ENCODE measurements at places on chromosomes 3 and 15.

GRCh38 chr15:33200444-33200843, 5.9 kb upstream of the FMN1 start:
- no peak for DNase-seq

- no peak for DNase-seq
Measured at GRCh38 chr15:91151781-91152563, 51.9 kb downstream of the SV2B start.

DNA sequence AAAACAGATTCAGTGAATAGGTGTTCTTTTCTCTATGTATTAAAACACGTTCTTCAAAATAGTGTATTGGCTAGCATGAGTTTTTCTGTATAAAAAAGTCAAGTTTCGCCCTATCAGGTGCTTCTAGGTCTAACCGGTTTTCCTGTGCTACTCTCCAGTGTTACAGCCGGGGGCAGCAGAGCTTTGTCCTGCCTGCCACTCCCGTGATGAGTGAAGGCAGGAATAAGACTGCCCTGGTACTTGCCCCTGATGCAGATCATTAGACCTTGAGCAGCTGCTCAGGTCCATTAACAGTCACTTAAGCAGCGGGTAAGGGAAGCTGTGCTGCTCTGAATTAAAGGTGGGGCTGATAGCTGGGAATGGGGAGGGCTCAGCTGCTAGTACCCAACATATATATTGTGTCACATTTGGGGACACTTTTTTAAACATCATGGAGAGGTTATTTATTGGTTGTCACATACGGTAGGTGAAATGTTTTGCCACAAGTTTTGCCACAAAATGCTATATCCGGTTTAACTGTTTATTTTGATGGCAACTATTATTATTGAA, 1.3 kb upstream of the UNC13C start:
- no peak for DNase-seq

DNA sequence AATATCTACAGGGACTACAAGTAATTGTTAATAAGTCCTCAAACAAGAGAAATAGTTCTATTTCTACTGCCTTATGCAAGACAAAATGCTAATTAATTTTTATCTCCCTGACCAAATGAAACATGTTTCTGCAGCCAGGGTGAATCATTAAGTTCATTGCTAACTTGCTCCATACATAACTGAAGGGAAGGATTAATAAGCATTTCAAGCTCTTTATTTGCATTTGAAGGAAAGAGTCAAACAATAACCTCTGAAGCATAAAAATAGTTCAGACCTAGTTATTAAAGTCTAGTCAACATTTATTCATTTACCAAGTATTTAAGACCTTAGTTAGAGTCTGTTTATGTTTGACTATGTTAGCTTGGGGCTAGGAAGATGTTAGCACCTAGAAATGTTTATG, 120.0 kb downstream of the ATP1B3 start:
- no peak for DNase-seq

DNA sequence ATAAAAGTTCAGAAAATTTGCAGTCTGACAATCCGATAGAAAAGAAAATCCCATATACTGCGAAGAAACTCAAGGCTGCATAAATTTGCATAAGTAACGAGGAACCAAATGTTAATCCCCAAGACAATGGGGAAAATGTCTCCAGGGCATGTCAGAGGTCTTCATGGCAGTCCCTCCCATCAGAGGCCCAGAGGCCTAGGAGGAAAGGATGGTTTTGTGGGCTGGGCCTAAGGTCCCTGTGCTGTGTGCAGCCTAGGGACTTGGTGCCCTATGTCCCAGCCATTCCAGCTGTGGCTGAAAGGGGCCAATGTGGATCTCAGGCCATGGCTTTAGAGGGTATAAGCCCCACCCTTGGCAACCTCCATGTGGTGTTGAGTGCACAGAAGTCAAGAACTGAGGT, 21.3 kb upstream of the CCR4 start:
- no peak for DNase-seq

GRCh38 chr3:176690083-176690869, 507.0 kb downstream of the TBL1XR1 start:
- no peak for DNase-seq

GRCh38 chr15:98311566-98312188, 336.7 kb upstream of the IGF1R start:
- DNase-seq, result peak; percentile 18

DNA sequence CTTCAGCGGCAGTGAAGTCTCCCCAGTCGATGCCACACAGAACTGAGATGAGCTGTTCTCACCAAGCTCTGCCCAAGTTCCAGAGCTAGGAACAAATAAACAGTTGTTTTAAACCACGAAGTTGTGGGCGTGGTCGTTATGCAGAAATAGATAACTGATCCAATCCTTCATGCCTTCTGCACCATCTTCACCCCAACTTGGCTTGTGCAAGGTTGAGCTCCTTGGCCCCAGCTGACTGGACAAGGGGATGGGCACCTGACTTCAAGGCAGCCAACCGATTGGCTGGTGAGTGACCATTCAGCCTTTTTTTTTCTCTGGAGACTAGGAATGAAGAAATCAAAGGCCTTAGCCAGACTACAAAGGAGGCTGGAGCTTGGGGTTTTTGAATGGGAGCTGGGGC, 23.9 kb downstream of the LINGO1 start:
- DNase-seq, result no peak

- DNase-seq, result no peak
Measured at GRCh38 chr3:129654131-129654530, 47.7 kb upstream of the PLXND1 start.

DNA sequence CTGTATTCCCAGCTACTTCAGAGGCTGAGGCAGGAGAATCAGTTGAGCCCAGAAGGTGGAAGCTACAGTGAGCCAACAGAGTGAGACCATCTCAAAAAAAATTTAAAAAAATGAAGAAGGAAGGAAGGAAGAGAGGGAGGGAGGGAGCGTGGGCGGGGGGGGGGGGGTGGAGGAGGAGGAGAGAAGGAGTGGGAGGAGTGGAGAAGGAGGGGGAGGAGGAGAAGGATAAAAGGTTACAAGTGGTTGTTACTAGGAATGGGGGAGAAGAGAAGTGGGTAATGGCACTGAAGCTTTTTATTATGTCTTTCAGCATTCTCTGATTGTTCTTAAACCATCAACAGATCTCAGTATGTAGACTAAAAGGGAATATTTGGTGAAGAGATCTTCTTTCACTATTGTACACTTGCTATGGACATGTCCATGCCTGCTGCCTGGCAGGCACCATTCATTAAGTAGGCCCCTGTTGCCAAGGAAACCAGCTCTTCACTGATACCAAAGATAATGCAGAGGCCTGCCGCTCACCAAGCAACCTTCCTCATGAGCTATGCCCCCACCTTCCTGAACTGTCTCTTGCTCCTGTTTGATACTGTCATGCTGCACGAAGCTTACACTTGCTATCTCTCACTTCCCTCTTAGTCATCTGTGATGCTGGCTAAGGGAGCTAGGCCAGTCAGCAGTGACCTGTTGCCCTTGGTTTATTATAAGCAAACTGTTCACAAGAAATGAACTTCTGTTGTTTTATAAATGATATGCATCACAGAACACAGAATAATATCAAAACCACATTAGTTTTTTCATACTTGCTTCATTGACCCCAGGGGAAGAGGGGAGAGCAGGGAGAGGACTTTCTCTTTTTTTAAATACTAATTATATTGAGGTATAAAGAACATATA, 23.1 kb downstream of the EPM2AIP1 start:
- DNase-seq, result peak; percentile 41

DNA sequence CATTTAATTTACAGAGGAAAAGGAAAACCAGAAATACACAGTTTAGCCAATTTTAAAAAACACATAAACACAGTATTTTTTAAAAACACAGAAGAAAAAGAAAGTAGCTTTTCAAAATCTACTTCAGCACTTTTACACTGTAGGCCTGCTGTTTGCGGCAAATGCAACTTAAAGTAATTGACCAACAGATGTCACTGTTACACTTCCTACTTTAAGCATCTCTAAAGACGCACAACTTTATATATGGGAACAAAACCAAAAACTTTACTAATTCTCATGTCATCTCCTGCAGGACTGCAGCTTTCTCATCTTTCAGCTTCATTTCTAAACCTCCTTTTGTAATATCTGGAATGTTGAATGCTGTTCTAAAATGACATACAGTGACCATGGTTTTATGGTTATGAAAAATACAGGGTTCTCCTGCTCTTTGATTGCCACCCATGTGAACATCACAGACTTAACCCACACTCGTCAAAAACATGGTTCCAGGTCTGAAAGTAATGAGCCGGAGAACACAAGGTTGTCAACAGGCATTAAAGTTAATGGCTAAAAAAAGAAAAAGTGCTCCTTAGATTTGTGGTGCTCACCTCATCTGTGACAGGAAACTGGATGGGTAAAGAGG, 107.9 kb downstream of the FMN1 start:
- DNase-seq, result peak; percentile 44

DNA sequence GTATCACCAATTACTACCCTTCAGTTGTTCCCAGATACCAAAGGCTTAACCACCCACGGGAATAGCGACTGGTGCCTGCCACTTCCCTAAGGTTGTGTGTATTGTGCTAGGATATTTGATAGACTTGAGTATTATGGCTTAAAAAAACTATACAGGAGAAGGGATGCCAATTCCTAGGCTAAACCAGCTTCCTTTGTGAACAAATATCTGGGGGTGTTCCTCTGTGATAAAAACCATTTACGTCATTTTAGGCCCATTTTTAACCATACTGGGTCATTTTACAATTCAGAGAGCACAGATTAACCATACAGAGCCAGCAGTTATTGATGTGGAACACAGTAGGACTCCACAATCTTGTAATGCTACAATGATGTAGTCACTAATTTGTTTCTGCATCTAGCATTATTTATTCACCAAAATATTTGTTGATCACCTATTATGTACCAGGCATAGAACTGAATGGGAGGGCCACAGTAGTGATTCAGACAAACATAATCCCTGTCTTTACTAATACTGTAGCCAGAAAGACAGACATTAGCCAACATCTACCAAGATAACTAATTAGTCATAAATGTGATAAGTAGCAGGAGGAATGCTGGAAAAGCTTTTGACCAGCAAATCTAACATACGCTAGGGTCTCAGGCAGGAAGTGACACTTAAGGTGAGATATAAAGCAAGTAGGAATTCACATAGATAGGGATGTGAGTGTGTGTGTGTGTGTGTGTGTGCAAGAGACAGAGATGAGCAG, 184.8 kb downstream of the MECOM start:
- DNase-seq, result no peak

DNA sequence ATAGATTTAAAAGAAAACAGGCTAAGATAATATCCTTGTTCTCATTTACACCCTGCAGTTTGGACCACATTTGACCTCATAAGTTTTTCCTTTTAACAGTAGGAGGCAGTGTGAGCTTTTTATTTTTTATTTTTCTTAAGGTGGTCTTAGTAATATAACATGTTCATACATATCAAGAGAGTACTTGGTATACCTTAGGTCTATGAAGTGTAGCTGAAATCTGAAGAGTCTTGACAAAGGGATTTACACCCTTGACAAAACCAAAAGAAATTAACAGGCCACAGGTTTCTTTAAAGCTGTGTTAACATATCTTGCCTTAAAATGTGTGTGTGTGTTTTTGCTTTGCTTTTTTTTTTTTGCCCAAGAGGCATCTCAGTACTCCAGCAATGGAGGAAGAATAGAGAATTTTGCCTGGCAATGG, 3.2 kb downstream of the RAP2B start:
- DNase-seq, result peak; percentile 58

DNA sequence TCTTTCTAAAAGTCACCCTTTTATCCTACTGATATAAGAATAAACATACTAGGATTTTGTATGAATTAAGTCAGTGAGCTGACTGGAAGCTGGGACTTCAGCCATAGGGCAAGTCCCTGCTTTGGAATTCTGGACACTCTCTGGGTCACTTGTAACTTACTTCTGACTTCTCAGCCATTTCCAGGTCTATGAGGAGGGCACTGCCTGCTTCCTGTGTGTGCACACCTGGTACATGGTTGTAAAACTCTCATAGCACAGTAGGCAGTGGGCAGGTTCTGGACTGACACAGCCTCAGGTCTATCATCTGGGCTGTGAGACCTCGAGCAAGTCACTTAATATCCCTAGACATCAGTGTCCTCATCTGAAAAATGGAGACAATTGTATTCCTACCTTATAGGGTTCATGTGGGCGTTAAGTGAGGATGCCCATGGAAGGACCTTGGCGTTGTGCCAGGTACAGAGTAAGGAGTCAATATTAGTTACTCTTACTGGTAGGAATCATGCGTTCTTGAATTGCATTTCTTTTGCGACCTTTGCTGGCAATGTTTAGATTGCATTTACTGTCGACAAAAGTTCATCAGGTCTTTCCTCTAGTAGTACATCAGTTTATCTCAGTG, 27.5 kb upstream of the TGM5 start:
- DNase-seq, result no peak

DNA sequence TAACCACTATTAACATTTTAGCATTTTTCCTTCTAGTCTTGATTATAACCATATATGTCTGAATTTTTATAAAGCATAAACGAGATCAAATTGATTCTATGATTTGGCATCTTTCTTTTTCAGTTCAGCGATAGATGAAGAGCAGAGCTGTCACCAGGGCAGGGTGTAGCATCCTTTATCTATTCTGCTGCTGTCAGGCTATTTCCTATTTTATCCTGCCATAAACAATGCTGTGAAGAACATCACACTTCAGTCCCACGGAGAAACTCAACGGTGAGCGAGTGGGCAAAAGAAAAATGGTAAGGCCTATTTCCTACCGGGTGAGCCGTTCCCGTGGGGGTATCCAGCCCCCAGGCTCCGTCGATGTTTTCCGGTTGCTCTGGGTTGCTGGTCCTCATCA, 15.5 kb downstream of the TMEM40 start:
- DNase-seq, result no peak

DNA sequence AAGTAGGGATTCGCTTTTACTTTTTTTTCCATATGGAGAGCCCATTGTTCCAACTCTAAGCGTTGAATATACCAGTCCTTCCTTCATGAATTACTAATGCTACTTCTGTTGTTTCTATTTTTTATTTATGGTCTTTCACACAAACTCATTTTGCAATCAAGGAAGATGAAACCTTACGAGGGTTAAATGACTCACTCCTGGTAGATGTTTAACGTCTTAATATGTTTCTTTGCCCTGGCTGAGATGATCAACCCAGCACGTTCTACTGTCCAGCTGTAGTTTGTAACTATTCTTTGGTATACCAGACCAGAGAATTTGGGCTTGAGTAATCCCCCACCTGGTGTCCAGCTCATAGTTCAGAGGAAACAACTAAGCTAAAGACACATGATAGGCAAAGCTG, 23.1 kb downstream of the CDCP1 start:
- DNase-seq, result no peak

DNA sequence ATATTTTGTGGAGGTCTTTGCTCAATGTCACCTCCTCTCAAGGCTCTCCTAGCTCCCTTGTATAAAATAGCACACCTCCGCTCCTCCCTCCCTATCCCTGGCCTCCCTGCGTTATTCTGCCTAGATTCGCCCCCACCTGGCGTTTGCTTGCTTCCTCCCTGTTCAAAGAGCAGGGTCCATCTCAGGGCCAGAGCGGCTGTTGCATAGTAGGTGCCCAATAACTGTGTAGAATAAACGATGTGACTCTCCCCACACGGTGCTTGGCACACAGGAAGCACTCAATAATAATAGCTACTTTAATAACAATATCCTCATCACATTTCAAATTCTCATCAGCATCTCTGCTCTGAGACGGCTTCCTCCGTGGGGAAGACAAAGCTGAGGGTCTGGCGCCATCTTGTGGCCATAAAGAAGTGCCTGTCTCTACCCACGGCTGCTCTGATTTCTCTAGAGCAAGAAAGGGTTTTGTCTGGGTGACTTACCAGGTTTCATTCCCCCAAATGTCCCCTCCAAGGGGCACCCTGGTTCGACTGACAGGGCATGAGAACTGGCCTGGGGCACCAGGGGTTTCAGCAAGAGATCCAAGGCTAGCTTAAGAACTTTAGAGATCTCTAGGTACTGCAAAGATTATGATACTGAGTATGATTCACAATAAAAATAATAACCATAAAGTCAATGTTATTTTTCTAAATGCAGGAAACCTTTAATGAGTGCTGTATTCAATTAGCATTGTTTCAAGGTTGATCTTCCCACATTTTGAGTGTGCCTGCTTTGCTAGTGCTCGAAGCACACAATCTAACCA, 16.1 kb downstream of the CD276 start:
- peak; percentile 65 for DNase-seq

Data from central memory CD4-positive, alpha-beta T cell (primary cell).